Jurkat, Clone E6-1 (cell line): ENCODE measurements at places on chromosomes 6 and 20.
A peak's percentile ranks its signal among the peaks of the same experiment; 100 is the strongest.

- no peak for DNase-seq
Observed at GRCh38 chr6:54588176-54588575, 258.4 kb upstream of the FAM83B start.

DNA sequence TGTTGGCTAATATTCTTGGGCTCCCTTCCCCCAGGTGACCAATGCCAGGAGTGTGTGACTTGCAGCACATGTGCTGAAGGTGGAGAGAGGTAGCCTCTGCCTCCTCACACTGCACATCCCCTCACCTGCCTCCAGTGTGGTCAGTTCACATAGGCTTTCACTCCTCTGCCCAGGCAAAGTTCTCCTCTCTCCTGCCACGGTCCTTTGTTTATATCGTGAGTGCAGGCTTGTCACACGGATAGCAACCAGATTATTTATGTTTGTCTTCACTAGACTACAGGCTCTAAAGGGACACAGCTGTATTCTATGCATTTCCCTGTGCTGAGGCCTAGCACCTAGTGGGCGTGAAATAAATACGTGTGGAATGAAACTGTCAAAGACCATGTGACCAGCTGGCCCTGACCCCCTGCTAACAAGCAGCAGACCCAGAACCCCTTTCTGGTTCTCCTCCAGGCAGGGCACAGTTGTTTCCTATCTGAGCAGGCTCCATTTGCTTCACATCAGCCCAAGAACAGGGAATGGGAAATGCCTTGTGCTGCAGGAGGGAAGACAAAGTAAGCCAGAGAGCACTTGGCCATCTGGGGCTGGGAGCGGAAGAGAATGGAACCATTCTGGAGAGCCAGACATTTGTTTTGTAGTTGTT lies 42.3 kb downstream of the UNC5CL start:
- DNase-seq = no peak

- no peak for DNase-seq
Observed at GRCh38 chr20:48749437-48749836, 78.4 kb downstream of the PREX1 start.

DNA sequence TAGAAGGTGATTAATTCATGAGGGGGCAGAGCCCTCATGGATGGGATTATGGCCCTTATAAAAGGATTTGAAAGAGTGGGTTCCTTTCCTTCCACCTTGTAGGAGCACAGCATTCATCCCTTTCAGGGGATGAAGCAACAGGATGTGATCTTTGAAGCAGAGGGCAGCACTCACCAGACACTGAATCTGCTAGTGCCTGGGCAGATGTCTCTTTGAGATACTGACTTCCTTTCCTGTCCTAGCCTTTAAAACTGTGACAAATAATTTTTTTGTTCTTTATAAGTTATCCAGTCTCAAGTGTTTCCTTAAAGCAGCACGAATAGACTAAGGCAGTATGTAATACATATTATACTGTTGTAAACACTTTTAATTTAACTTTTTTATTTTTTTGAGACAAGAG lies 538.6 kb upstream of the RNF217 start:
- peak; percentile 3 for DNase-seq

DNA sequence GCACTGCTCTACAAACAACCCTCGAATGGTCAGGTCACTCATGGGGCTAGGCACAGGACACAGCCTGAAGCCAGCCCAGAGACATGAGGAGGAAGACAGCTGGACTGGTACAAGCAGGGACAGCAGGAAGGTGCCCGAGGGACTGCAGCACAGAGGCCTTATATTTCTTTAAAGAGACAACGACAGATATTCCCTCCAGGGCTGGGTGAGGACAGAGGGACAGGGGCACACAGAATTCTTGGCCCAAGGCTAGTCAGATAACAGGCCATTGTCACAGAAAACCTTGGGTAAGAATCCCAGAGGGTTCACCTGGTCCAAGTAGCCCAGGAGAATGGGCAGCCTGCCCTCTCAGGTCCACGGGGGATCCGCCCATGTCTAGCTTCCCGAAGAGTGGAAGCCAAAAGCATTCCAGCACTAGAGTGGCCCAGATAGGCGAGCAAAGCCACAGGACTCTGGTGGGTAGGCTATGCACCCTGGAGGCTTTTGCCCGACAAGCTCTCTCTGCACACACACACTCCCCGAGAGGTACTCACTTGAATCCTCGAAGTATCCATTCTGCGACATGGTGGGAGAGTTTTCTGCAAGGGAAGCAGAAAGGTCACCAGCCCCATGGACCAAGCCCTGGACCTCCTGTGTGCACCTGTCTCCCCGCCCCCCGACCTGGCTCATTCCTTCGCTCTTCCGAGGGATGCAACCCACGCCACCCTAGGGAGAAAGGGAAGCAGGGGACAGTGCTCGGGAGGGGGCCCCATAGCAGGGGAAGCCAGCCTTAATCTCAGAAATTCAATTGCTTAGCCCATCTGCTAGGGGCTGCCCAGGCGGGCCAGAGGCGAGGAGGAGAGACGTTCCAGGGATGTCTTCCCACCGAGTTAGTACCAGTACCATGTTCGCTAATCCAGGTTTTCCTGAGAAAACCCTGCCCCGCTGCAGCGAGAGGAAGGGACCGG lies 1.7 kb downstream of the SLC4A11 start:
- no peak for DNase-seq

DNA sequence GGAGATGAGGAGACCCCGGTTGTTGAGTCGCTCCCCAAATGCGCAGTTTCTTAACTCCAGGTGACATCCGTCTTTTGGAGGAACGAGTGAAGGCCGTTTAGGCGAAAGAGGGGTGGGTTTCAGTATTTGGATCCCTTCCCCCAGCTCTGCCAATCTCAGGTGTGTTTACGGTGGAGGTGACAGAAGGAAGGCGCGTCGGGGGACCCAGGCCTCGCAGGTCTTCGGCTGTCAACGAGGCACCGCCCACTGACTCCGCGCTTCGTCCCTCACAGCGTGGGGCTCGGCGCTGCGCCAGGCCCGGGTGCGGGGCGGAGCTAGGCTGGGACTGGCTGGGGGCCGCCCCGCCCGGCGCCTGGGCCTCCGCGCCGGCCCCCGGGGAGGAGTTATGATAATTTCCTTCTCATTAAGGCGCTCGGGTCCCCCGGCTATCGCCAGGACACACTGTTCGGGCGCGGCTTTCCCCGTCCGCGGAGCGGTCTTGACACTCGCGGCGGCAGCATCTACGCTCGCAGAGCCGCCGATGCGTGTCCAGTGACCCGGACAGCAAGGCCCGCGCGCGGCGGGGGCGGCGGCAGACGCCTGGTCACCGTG lies at the start of gene TFAP2C:
TSS of gene TFAP2C (plus strand) at position 434 of the 591 bp plus-strand sequence. CDS start 239 bp downstream, outside the sequence.
- DNase-seq = peak; percentile 59

DNA sequence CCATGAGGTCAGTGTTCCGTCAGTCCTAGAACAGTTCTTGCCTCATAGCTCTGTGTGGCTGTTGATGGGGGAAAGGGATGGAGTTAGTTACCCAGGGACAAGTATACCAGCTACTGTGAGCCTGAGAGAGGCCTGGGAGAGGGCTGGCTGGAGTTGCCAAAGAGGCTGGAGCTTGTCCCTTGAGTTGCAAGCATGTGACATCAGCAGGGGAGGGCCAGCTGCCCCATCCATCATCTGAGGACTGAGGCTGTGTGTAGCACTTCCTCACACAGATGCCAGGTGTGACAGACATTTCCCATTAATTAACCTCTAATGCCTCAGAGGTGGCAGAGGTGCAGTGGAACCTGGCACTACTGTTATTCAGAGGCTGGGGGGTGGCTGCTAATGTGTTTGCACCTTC lies 131.6 kb downstream of the PHACTR3 start:
- no peak for DNase-seq

DNA sequence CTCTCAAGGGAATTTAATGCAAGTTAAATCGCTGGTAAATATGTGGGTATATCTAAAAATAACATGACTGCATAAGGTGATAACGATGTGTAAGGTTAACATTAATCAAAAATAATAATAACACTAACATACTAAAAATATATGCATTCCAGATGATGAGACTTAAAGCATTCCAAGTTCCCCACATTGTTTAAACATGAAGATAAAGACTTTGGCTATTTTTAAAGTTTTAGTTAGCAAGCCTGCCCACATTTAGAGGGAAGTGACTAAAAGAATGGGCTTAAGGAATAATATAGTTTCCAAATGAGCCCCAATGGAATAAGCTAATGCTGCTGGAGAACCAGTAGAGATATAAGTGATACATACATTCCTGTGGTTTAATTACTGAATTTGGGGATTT lies 941.3 kb downstream of the TBC1D32 start:
- DNase-seq = no peak

- no peak for DNase-seq
Observed at GRCh38 chr20:35191419-35192117, 19.7 kb downstream of the PROCR start.

- DNase-seq = no peak
Observed at GRCh38 chr6:85127696-85128243, 322.1 kb upstream of the NT5E start.

- DNase-seq = no peak
Observed at GRCh38 chr6:83180426-83180950, 12.6 kb downstream of the PGM3 start.

DNA sequence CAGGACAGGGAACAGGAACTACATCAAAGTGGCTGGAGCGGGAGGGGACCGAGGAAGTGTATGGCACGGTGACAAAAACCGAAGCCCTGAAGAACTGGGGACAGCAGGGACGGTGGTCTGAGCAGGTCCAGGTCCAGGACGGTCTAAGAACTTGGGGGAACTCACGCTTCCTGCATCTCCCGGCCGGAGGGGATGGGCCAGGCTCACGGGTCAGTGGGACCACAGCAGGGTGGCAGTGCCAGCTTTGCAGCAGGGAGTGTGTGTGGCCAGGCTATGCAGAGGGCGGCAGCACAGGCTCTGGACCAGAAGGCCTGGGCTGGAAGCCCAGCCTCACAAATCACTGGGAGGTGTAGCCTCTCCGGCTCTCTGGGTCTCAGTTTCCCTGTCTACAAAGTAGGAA lies 123.8 kb downstream of the BMP7 start:
- DNase-seq = no peak

GRCh38 chr20:25313593-25313992 lies 65.7 kb downstream of the PYGB start:
- no peak for DNase-seq

DNA sequence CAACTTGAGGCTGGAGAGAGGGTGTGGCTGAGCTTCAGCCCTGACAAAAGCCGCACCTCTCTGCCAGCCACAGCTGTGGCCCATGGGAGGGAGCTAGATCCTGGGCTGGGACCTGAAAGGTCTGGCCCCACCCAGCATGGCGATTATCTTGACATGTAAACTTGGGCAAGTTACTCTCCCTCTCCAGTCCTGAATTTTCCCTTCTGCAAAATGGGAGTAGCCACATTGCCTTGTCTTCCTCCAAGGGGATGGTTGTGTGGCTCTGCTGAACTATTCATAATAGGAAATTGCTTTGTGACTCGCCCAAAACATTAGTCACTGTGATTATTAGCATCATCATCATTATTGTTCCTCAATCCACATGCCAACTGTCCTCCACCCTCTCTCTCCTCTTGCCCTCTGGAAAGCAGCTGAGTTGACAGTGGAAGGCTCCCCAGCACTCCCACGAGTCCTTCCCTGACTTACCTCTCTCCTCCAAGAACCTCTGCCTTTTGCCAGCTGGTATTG lies 23.0 kb upstream of the RBPJL start:
- no peak for DNase-seq

- DNase-seq = no peak
Observed at GRCh38 chr20:33733654-33734576, 2.1 kb downstream of the ZNF341 start.

GRCh38 chr20:44970243-44970757 lies 4.0 kb downstream of the STK4 start:
- DNase-seq = peak; percentile 84

GRCh38 chr20:24469894-24470745 lies 691 bp downstream of the SYNDIG1 start:
- no peak for DNase-seq

GRCh38 chr20:51482836-51483473 lies 59.6 kb downstream of the NFATC2 start:
- no peak for DNase-seq

- DNase-seq = no peak
Observed at GRCh38 chr6:16092140-16092539, 36.7 kb upstream of the MYLIP start.

GRCh38 chr20:37945091-37945547 lies 42.2 kb downstream of the VSTM2L start:
- no peak for DNase-seq

- no peak for DNase-seq
Observed at GRCh38 chr6:168641446-168641845, 200.5 kb downstream of the SMOC2 start.

- no peak for DNase-seq
Observed at GRCh38 chr20:23646106-23646873, 8.5 kb upstream of the CST3 start.

- DNase-seq = no peak
Observed at GRCh38 chr20:49758781-49759180, 45.1 kb upstream of the B4GALT5 start.

GRCh38 chr20:63942969-63943807 lies 13.0 kb downstream of the UCKL1 start:
- DNase-seq = no peak

DNA sequence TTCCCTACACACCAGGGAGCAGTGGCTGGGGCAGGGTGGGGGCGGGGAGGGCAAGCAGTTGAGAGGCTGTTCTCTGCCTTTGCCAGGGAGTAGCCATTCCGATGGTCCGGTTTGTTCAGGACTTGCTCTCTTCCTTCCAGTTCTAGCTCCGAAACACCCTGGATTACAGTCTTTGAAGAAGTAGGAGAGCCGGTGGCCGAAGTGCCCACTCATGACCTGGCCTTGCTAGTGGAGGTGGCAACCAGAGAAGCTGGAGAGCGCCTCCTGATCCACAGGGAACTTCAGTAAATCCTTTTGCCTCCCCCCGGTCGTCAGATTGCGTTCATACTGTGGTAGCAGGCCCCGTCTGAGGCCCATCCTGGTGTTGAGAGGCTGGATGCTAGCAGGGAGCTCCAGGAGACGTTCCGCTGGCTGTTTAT lies 92.8 kb downstream of the ARID1B start:
- no peak for DNase-seq

DNA sequence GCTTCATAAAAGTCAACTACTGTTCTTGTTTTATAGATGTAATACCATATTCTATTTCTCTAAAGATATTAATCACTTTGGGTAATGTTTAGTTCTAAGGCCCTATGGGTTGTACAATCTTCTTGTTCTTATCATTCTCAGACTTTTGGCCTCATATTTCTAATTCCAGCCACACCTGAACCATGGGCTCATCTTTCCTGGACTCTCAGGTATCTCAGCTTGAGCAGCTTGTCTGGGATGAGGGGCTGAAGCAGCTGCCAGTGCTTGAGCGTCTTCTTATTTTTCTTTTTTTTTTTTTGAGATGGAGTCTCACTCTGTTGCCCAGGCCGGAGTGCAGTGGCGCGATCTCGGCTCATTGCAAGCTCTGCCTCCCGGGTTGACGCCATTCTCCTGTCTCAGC lies 150.2 kb downstream of the KIF6 start:
- DNase-seq = no peak
